ENCODE measurements at places on chromosomes 3 and 15.

GRCh38 chr15:48940508-48940907, 23.2 kb downstream of the SHC4 start:
- no peak for DNase-seq

DNA sequence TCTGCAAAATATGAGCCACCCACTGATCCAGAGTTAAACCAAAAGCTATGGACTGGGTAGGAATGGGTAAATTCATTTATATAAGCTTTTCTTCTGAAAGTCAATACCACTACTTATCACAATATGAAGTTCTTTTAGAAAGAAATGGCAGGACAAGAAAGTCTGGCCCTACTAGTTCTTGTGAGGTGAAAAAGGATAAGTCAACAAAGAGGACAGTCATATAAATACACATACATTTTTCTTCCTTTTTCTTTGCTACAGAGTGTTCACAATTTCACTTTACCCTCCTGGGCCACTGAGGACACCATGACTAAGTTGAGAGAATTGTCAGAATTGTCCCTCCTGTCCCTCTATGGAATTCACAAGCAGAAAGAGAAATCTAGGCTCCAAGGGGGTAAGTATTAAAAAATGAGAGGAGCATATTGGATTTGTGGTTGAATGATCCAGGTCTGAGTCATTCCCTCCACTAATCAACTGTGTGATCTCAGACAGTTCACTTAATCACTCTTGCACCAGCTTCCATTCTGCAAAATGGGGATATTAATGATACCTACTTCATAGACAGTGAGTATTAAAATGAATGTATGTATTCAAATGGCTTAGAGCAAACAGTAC, 27.6 kb downstream of the ACP3 start:
- no peak for DNase-seq

DNA sequence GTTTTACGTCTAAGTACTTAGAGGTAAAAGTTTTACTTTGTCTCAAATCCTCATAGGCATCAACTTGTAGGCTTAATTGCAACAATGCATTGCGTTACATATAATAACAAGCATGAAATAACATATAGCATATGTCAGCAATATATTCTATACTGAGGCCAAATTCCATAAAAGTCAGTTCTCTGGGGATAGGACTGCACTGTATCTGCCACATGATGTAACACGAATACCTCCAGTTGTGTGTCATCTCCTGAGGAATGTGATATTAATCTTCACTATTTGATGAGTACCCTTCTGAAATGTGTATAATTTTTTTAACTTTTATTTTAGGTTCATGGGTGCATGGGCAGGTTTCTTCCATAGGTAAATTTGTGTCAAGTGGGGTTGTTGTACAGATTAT, 126.4 kb downstream of the IMPG2 start:
- no peak for DNase-seq

DNA sequence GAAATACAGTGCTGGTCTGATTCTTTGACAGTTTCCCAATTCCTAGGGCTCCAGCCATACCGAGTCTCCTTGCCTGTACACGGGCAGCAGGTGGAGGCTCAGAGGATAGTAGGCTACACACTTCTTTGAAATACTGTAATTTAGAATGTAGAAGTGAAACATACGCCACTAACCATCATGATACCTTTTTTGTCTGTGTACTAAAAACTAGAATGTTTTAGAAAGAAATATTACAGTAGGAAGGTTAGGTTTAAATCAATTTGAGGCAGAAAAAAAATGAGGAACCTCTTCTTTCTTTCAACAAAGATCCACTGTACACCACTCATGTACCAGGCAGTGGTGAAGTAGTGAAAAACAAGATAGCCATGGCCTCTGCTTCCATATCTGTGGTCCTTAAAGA, 354.7 kb downstream of the MCTP2 start:
- DNase-seq, result no peak

GRCh38 chr15:69288531-69289341, 10.0 kb upstream of the PAQR5 start:
- no peak for DNase-seq

DNA sequence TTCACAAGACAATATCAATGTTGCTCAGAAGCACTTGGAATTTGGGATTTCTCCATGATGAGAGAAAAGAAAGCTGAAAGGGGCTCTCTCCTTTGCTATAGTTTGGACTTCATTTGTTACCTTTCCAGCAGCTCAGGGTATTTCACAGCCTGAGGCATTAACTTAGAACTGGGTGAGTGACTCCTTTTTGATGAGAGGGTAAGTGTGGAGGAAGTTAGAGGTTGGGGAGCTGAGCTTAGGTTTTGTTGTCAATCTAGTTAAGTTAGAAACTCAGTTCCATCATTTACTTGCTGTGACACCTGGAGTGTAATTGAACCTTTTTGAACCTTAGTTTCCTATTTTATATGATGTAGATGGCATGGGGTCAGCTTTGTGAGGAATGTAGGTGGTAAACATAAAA, 359.1 kb downstream of the PDCD6IP start:
- DNase-seq, result no peak

GRCh38 chr3:125602752-125603649, 7.7 kb upstream of the OSBPL11 start:
- DNase-seq, result no peak

GRCh38 chr3:15899388-15899787, 101.6 kb upstream of the ANKRD28 start:
- no peak for DNase-seq

DNA sequence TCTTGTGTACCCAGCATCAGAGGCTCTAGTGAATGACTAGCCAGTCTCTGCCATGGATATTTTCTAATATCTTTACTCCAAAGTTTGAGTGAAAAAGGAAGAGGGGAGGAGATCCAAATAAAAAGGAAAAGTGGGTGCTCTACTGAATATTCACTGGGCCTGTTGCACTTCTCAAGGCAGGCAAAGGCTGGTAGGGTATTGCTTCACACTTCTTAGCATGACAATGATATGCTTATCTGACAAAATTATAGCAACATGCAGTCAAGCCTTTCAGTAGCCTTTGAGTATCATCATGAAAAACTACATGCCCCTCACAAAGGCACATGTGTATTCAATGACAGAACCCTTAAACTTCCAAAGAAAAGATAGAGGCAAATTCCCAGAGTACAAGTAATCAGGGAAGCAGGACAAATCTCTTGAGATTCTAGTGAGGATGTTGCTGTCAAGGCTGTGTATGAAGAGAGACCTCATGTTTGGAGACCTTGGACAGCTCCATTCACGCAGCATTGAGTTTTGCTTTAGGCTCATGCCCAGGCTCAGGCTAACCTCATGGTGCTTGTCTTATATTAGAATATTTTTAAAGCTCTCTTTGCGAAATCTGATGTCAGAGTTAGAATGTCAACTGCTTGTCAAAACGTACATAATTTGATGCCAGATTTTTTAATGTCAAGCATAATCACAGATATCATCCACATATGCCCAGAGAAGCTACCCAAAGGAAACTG, 506.9 kb downstream of the OCA2 start:
- no peak for DNase-seq

- DNase-seq, result no peak
Measured at GRCh38 chr15:23645371-23646164, 2.1 kb downstream of the MAGEL2 start.

DNA sequence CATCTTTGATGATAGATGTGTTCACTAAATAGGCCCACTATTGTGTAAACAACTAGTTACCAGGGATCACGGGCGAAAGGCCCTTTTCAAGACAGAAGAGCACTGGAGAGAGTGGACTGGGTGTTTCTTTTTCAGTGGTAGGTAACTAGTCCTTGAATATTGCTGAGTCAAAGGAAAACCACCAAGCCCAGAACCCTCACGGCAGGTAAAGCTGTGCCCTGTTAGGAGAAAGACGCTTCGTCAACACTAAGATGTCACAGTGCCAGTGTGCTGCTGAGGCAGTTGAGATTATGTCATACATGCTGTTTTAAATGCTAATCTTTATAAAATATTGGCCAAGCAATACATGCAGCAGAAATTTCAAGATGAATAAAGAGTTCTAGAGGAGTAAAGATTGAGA, 578.6 kb downstream of the PYDC2 start:
- DNase-seq, result no peak

GRCh38 chr3:169658311-169658931, 5.1 kb downstream of the MECOM start:
- DNase-seq, result no peak

- no peak for DNase-seq
Measured at GRCh38 chr3:40254891-40255290, 54.6 kb upstream of the EIF1B start.

DNA sequence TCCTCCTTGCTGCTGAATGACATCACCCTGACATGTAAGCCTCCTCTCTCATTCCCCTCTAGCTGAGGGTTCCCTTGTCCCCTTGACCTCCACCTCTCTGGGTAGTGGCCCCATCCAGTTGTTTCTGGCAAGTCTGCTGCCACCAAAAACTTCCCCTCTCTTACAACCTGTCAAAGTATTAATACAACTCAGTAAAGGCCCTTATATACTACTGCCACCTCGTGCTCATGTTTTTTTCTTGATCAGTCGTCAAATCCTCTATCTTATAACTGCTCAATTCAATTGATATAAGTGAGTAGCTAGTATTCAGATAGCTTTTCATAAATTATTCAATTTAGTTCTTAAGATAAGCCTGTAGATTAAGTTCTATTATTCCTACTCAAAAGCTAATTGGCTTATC, 249.6 kb downstream of the MBNL1 start:
- DNase-seq, result no peak

DNA sequence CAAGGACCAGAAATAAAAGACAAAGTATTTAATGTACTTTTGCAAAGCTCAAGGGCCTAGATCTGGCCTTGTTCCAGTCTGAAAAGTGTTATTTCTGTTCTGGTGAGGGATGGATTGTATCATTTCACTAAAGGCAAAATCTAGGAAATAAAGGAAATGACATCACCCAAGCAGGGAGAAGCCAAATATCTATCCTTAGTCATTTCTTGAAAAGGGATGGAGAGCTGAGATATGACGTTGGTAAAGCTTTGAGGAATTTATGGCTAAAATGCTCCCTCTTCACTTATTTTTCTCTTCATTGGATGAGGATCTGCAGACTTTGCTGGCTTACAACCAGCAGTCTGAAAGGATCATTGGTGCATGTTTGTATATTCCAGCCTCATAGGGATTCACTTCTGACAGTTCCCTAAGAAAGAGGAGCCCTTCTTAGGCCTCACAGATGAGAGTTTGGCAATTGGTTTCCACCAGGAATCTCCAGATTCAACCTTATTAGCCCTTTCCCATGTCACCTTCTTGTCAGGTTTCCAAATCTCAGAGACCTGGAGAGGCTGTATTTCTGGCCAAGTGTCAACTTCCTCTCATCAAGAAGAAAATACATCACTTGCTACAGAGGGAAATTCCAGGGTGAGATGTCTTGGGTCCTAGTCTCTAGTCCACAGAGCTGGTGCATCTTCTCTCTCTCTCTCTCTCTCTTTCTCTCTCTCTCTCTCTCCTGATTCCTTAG, 93.7 kb upstream of the BOC start:
- DNase-seq, result no peak

DNA sequence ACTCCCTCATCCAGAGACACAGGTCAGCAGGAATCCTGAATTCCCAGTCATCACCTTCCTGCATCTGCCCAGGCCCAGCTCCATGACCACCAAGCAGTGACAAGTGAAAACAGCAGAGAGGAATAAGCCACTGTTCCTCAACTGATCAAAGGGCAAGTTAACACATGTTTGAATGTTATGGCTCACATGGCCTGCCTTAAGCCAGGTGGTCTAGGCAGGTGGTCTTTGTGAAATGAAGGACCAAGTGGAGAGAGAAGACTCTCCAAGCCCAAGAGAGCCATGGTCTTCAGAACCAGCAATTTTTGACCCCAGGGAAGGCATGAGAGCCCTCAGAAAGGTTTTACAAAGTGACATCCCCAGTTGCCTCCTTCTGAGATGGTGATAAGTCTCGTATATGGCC, 161.8 kb downstream of the EPHB1 start:
- DNase-seq, result no peak

DNA sequence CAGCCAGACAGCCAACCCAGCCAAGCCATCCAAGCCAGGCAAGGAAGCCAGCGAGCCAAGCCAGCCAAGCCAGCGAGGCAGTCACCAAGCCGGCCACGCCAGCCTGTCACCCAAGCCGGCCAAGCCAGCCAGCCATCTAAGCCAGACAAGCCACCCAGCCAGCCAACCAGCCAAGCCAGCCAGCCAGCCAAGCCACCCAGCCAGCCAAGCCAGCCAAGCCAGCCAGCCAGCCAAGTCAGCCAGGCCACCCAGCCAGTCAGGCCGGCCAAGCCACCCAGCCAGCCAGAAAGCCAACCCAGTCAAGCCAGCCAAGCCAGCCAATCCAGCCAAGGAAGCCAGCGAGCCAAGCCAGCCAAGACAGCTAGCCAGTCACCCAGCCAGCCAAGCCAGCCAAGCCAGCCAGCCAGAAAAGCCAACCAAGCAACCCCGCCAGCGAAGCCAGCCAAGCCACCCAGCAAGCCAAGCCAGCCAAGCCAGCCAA, 201.2 kb downstream of the GOLGA6L6 start:
- DNase-seq, result no peak

DNA sequence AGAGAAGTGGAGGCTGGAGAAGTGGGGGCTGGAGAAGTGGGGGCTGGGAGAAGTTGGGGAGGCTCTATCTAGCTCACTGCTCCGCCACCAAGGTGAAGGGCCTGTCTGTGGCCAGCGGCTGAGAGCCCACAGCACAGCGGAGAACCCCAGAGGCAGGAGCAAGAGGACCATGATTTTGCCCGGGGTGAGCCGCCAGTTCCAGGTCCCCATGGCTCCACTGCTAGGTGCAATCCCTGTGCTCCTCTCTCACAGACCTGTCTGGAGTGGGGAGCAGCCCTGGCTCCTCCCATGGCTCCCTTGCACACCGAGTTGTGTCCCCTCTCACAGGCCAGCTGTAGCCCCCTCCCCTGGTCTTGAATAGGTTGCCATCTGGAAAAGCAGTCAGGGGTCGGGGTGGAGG, 4.7 kb upstream of the NRROS start:
- no peak for DNase-seq

DNA sequence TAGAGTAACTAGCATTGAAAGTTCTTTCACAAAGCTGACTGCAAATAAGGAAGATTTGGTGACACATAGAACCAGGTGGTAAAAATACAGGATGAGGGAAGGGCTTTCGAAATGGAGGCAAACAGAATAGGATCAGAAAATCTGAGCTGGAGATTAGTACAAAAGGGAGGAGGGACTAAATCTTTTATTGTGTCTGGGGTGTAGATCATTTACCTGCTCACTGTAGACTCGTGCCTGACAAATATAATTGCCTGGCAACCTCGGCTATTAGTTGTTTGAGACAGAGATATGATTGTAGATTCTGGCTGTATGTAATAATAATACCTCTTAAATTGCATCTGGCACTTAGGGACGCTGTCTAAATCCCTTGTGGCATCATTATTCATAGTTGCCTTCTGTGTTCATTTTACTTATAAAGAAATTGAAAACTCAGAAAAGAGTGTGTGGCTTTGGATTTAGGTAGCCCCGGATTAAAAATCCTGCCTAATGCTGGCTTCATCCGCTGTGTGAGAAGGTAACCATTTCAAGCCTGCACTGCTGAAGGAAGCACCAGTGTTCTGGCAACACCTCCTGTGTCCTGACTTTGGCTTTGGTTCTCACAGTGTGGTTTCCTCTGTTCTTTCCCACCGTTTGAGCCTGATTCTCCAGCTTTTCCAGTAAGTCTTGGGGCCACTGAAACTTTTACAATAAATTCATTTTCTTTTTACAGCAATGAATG, 25.0 kb upstream of the GPR160 start:
- no peak for DNase-seq

GRCh38 chr15:69502470-69503045, 49.9 kb downstream of the RPLP1 start:
- DNase-seq, result no peak
